ENCODE measurements at places on chromosomes 11 and 22.

- DNase-seq: no peak
These were observed 112.4 kb downstream of the KCNC1 start for GRCh38 chr11:17846852-17847453.

DNA sequence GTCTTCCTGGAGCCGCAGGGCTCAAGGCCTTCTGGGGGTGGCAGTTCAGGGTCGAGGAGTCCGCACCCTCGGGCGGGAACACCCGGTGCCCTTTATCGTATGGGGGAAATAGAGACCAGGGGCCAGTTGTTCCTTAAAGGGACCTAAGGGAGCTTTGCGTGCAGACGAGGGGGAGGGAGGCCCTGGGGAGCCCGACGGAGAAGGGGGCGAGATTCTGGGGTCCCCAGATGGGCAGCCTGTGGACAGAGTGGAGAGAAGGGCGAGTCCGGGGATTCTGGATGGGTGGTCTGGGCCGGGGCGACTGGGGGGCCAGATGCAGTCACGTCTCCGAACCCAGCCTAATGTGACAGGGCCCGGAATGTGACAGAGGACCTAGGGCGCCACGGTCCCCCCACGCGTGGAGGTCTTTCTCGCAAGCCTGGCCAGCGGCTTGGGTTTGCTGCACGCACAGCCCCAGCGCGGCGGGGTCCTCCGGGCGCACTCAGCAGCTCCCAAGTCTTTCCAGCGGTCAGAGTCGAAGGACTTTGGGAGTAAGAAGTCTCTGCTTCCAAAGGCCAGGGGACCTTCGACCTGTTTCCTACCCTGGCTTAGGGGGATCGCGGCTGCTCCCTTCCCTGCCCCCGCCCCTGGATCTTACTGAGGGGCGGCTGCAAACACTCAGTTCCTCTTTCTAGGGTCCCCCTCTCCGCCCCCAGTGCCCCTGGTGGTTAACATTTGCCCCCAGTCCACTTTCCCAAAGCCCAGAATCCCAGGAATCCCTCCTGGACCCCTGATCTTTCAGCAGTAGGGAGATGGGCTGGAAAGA lies 547 bp downstream of the TUBA8 start:
- DNase-seq: no peak

- DNase-seq: no peak
These were observed 303.4 kb downstream of the SHANK2 start for GRCh38 chr11:70948855-70949531.

DNA sequence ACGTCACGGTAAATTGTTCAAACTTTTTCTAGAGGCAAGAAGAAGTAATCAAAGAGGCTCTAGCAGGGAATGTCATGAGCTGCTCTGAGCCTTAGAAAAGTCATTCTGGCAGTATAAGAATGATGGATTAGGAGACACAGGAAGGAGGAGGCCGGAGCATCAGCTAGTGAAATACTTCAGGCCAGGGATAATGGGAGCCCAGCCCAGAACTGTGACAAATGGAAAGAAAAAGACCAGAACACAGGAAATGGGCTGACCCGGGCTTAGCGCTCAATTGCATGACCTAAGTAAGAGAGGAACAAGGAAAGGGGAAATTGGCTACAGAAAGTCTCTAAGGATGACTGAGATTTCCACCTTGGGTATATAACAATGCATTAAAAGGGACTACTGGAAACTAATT lies 108.6 kb downstream of the LARGE1 start:
- no peak for DNase-seq

DNA sequence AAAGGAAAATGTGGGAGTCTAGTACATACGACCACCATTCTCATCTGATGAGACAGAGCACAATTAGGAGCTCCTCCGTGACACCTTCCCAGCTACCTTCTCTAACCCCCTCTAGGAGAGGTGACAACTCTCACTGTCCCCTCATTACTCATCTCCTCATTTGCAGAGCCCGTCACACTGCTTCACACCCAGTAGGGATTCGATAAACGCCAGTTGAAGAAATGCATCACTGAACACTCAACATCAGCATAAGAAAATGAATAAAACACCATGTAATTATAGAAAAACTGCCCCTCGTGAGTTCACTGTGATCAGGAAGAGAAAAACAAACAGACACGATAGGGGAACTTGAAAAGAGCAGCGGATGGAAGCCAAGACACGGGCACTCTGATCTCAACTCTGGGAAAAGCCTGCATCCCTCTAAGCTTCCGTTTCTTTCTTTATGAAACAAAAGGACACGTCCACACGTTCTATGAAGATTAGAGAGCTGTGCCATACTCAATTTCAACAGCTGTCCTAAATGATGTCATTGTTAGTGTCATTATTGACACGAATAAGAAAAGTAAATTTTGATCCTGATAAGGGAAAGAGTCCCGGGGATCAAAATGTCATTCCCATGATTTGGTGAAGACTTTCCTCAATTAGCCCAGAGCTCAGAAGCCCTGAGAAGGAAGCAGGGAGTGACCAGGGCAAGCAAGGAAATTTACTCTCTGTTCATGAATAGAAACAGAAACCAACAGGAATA lies 356.9 kb downstream of the LARGE1 start:
- no peak for DNase-seq

- no peak for DNase-seq
These were observed 10.1 kb upstream of the DCPS start for GRCh38 chr11:126293726-126294125.

- DNase-seq: peak; percentile 56
These were observed 702 bp downstream of the BIRC2 start for GRCh38 chr11:102347462-102348370.

DNA sequence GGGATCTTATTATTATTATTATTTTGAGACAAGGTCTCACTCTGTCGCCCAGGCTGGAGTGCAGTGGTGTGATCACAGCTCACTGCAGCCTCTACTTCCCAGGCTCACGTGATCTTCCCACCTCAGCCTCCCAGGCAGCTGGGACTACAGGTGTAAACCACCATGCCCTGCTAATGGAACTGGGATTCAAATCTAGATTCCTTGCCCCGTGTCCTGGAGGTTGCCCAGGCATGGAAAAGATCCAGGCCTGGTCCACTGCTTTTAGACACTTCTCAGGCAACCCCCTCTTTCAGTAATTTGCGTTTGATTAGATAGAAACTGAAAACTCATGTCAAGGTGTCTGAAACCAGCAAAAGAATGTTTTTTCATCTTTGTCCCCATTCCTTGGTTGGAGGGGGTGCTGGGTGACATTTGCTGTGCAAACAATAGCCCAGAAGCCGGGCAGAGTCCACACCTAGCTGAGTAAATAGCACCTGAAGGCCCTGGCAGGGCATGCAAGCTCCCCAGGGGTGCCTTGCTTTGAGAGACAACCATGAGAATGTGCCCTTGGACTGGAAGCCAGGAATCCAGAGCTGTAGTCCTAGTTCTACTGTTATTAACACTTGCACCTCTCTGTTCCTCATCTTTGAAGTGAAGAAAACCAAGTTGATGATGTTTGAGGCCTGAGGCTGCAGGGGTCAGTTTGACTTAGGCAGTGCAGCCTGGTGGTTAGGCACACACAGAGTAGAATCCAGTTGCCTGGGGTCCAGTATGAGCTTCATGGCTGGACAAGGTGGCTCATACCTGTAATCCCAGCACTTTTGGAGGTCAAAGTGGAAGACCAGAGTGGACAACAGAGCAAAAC lies 19.1 kb upstream of the XBP1 start:
- DNase-seq: no peak

DNA sequence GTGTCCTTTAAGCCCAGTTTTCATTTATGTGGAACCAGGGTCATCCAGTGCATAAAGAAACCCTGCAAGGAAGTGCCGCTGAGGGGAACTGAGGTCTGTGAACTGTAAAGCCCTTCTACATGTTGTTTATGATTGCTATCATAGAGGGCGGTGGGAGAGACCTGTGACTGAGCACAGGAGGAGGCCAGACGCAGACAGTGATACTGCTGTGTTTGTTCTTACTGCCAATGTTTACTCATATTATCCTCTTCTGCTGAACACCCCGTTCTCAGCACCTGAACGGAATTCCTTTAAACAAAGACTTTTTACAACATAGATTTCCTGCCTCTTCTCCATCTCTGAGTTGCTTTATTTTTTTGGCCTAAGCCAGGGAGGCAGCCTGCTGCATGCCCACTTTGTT lies 967 bp upstream of the GALNT18 start:
- no peak for DNase-seq

DNA sequence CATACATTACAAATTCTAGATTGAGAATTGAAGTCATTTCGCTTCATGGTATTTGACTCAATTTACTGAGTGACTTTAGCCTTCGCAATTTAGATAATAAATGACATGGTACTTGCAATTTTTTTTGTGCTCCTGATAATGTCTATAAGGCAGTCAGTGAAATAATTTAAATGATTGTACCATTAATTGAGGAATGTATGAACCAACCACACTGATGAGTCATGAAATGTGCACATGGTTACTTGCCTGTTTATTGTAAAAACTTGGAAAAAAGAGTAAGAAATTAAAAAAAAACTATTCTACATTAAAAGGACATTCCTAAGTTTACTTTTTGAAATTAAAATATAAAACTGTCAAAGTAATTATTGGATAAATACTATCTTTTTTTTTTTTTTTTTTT lies 43.3 kb downstream of the DNAJC24 start:
- no peak for DNase-seq

GRCh38 chr11:118000850-118001228 lies 14.6 kb downstream of the IL10RA start:
- no peak for DNase-seq

DNA sequence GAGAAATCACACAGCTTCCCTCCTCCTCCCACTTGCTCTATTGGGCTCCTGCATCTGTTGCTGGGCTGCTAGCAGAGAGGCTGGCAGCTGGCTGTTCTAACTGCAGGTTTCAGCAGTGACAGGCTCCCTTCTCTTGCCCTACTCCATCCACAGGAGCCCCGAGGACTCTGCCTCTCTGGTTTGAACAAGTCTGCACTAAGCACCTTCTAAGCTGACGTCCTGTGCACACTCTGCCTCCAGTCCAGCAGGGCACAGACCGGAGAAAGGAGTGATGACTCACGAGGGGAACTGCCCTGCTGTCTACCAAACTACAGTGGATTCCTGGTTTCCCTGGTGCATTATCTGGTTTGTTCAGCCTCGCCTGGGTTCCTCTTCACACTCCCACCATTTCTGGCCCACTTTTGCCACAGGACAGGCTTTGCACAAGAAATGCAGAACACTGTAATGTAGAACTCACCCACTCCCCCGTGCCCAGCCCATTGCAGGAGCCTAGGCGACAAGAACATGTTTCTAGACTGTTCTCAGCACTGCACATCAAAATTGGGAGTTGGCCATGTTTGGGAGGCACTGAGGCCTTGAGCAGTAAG lies 26.0 kb downstream of the IL10RA start:
- DNase-seq: no peak

DNA sequence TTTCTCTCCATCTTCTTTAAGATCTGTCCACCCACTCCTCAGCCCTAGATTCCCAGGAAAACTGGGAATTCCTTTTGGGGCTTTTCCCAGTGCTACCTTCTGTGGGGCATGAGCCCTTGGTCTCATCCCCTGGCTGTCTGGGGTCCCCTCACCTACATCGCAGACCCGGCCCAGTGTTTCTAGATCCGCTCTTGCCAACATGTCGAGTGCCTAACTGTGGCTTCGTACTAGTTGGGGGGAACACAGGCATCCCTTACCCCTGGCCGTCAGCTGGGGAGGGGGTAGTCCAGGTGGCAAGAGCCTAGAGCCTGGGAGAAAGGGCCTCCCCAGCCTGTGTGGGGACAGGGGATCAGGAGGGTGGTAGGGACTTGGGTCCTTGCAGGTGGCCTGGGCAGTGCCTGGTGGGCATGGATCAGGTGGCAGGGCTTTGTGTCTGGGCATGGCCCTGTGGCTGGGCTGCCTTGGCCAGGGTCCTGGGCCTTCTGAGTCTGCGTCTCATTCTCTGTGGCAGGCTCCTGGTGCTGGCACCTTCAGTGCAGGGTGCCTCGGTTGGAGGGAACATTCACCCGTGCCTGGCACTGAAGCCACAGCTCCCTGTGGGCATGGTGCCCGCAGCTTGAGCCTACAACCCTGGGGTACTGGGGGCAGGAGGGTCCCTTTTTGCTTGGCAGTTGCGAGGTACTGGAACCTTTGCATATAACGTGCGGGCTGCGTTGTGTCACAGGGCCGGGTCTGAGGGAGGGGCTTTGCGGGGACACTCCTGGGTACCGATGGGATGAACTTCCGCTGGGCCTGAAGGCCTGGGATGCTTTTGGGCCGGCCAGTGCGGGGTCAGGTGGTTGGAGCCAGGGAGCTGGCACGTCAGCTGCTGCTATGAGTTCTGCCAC lies 4.1 kb downstream of the KCNQ1 start:
- DNase-seq: no peak

DNA sequence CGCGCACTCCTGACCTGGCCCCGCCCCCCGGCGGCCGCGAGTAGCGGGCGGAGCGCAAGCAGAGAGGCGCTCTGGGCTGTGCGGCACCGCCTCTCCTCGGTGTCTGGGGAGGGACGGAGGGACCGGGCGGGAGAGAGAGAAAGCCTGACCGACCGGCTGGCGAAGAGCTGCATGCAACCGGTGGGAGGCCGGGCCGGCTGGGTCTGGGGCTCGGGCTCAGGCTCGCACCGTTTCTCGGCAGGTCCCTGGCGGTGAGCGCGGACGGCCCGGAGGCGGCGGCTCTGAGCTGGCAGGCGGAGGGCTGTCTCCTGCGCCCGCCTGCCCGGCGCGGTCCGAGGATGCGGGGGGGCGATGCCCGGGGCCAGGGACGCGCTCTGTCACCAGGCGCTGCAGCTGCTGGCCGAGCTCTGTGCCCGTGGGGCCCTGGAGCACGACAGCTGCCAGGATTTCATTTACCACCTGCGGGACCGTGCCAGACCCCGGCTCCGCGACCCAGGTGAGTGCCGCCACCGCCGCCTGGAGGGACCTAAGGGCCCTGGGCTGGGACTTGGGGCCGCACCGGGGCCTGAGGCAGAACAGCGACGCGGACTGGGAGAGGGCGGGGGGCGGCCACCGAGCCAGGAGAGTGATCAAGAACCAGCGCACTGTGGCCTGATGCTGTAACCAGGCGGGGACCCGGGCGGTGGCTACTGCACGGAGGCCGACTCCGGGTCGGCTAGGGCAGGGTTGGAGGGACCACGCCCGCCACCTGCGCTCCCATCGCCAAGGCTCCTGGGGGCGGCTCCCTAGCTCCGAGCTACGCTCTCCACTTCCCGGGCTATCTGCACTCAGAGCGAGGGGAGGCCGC lies at the start of gene SYT9:
TSS of gene SYT9 (plus strand) at position 69 of the 847 bp plus-strand sequence. CDS start at position 352, 283 bp downstream.
- DNase-seq: no peak

GRCh38 chr22:38566726-38567504 lies 3.1 kb downstream of the DMC1 start:
- no peak for DNase-seq

DNA sequence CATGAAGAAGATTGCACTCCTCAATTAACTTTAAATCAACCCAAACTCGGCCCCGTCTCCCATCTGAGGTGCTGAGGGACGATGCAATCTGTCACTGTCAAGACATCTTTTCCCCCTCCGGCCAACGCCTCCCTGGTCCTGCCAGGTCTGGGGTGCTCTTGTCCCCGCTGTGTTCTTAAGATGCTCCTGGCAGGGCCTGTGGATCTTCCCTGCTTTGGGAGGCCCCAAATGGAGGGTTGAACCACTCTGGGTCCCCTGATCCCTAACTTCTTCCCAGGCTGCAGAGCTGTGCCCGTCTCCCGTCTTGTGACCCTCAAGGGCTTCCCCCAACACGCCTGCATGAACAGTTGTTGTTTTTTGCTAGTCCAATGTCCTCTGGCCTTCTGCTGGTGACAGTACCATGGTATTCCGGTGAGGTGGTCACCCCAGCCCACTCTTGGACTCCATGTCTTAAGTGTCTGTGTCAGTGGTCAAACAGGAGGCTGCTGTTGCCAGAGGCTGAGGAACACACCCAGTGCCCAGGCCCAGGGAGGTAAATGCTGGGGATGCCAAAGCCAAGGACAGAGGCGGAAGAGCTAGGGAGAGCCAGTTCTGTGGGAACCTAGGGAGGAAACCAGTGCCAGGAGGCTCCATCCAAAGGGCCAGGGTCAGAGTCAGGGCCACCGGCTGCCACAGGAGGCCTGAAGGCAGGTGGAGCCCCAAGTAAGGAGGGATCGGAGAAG lies 70.6 kb upstream of the SHANK2 start:
- no peak for DNase-seq

- DNase-seq: no peak
These were observed 18.7 kb upstream of the BDNF start for GRCh38 chr11:27718863-27719545.

Data from naive thymus-derived CD8-positive, alpha-beta T cell (primary cell).